Thoracic aorta (tissue), 2 donors: ENCODE measurements at places on chromosomes 1 and 21. TPM values are rescaled to one million over a fixed set of nuclear protein-coding genes. Genes with fewer than 3 reads are reported as not detected.

- no peak for DNase-seq
Observed at GRCh38 chr1:232454227-232454886, 175.6 kb downstream of the SIPA1L2 start.

DNA sequence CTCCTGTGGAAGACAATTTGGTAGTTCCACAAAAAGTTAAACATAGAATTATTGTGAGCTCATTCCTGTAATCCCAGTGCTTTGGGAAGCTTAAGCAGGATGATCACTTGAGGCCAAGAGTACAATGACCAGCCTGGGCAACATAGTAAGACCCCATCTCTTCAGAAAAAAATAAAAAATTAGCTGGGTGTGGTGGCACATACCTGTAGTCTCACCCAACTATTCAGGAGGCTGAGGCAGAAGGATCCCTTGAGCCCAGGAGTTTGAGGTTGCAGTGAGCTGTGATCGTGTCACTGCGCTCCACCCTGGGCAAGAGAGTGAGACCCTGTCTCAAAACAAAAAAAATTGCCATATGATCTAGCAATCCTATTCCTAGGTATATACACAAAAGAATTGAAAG, 4.1 kb upstream of the CHML start:
- DNase-seq: no peak

DNA sequence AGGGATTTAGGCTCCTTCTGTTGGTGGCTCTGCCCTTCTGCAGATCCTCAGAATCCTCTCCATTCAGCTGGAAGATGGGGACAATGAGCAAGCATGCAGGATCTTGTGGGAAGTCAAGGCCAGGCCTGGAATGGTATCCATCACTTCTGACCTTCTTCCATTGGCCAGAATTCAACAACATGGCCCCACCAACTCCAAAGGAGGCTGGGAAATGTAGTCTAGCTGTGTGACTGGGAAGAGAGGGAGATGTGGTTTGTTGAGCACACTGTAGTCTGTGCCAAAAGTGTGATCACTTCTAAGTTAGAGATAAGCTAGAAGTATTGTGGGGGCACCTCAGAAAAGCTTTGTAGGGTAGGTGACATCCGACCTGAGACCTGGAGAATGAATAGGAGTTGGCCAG, 60.4 kb upstream of the WNT4 start:
- no peak for DNase-seq

DNA sequence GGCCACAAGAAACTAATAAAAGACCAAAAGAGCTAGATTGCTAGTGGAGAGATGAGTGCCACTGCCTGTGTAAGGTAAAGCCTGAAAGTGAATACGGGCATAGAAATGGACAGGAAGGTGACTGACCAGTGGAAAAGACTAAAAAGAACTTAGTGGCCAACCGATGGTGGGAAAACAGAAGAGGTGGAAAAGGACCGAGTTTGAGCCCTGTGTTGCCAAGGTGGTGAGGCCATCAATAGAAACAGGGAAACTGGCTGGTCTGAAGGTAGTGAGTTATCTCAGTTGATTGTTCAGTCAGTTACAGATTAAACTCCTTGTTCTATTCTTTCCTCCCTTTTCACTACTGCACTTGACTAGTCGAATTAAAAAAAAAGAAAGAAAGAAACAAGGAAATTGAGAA, 2.5 kb downstream of the WDR77 start:
- DNase-seq: no peak

- no peak for DNase-seq
Observed at GRCh38 chr1:116159177-116159576, 48.0 kb downstream of the MAB21L3 start.

- DNase-seq: no peak
Observed at GRCh38 chr1:178540646-178541045, 27.7 kb downstream of the TEX35 start.

GRCh38 chr21:25888711-25889110, 153.9 kb downstream of the GABPA start:
- DNase-seq: no peak

GRCh38 chr21:26267389-26267788, 96.8 kb upstream of the APP start:
- no peak for DNase-seq

DNA sequence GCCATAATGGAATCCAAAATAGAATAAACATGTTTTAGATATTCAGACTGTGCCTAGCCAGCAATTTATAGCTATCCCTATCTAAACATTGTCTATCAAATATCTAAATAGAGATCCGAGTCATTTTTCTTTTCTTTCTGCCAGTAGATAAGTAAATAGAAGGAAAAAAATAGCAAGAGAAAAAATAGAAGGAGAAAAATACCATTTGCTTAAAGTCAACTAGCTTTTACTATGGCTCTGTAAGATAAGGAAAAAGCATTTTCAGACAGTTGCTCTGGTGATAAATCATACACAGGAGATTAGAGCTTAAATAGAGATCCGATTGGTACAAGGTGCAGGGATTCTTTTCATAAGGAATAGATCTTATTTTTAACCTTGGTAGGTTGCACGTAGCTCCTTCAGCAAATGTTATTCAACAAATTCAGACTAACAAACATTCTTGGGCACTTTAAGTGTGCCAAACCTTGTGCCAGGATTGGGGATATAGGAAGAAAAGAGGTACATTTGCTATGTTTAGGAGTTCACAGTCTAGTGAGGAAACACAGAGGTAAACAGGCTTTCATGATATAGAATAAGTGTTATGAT, 70.1 kb upstream of the CCDC190 start:
- no peak for DNase-seq

- no peak for DNase-seq
Observed at GRCh38 chr21:26719750-26720149, 125.5 kb downstream of the ADAMTS1 start.

- DNase-seq: no peak
Observed at GRCh38 chr1:20281801-20282200, 8.9 kb upstream of the VWA5B1 start.

- peak; percentile 31 for DNase-seq
Observed at GRCh38 chr1:32992489-32993323, 28.1 kb upstream of the RNF19B start.

DNA sequence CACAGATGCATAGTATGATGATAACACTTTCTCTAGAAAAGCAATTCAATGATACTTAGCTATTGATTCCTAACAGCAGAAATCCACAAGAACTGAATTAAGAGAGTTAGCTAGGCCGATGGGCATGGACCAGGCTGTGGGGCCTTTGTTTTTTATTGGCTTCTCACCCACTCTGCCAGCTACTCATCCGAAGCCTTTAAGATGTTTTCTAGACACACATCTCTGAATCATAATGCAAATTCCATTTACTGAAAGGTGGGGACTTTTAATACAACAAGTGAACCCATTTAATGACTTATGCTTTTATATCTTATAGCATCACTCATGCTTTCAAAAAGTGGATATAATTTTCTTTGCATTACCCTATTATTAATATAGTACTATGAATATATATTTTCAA, 170.2 kb downstream of the RUNX1 start:
- no peak for DNase-seq

DNA sequence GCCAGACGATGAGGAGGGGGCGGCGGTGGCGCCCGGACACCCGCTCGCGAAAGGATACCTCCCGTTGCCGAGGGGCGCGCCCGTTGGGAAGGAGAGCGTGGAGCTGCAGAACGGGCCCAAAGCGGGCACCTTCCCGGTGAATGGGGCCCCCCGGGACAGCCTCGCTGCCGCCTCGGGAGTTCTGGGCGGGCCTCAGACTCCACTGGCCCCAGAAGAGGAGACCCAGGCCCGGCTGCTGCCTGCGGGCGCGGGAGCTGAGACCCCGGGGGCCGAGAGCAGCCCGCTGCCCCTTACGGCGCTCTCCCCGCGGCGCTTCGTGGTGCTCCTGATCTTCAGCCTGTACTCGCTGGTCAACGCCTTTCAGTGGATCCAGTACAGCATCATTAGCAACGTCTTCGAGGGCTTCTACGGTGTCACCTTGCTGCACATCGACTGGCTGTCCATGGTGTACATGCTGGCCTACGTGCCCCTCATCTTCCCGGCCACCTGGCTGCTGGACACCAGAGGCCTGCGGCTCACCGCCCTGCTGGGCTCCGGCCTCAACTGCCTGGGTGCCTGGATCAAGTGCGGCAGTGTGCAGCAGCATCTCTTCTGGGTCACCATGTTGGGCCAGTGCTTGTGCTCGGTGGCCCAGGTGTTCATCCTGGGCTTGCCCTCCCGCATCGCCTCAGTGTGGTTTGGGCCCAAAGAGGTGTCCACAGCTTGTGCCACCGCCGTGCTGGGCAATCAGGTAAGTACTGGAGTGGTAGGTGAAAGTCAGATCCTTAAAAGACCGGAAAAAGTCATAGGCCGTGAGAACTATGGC, 588 bp downstream of the FLVCR1 start:
- no peak for DNase-seq

DNA sequence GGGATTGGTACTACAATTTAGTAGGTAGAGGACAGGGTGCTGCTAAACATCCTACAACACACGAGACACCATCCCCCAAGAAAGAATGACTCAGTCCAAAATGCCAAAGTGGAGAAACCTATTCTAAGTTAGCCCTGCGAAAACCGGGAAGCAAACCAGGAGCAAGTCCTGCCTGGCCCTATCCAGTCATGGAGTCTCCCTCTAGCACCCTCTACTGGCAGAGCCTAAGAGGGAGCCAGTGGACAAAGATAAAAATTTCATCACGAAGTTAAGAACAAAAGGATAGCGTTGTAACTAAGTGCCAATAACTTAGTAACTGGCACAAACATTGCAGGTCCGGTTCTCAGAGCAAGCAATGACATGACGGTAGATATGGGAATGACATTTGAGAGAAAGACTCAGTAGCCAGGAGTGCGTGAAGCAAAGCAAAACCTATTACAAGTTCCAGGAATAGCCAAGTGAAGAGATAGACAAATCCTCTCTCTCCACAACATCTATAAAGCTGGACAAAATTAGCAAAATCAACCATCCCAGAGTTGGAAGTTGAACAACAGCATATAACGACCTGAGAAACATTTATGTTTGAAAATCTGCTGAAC, 383.5 kb downstream of the OMA1 start:
- DNase-seq: no peak

- no peak for DNase-seq
Observed at GRCh38 chr1:68206848-68207689, 25.3 kb downstream of the WLS start.

GRCh38 chr1:184170719-184171118, 119.2 kb downstream of the TSEN15 start:
- DNase-seq: no peak

GRCh38 chr1:67795179-67795912, 37.9 kb downstream of the GNG12 start:
- DNase-seq: no peak

- no peak for DNase-seq
Observed at GRCh38 chr1:46218443-46218842, 15.3 kb downstream of the LURAP1 start.

- DNase-seq: no peak
Observed at GRCh38 chr1:42762269-42762668, 4.6 kb downstream of the P3H1 start.

- no peak for DNase-seq
Observed at GRCh38 chr1:209160230-209160629, 423.3 kb upstream of the CAMK1G start.

GRCh38 chr1:204446413-204447111, 34.9 kb upstream of the PPP1R15B start:
- no peak for DNase-seq

- DNase-seq: no peak
Observed at GRCh38 chr1:119353836-119354235, 14.7 kb upstream of the HAO2 start.

The RPRD2 gene
- 19.5 TPM for total RNA-seq

The CA6 gene
- not detected for total RNA-seq

The TNFRSF18 gene
- total RNA-seq: 1.3 TPM

The CD48 gene
- total RNA-seq: 9.9 TPM

The CD1B gene
- total RNA-seq: not detected
